Activated CD8-positive, alpha-beta T cell treated with anti-CD3 and anti-CD28 coated beads for 36 hours (primary cell): ENCODE measurements at places on chromosomes 5 and 9. TPM values are rescaled to one million over a fixed set of nuclear protein-coding genes. Genes with fewer than 3 reads are reported as not detected.

DNA sequence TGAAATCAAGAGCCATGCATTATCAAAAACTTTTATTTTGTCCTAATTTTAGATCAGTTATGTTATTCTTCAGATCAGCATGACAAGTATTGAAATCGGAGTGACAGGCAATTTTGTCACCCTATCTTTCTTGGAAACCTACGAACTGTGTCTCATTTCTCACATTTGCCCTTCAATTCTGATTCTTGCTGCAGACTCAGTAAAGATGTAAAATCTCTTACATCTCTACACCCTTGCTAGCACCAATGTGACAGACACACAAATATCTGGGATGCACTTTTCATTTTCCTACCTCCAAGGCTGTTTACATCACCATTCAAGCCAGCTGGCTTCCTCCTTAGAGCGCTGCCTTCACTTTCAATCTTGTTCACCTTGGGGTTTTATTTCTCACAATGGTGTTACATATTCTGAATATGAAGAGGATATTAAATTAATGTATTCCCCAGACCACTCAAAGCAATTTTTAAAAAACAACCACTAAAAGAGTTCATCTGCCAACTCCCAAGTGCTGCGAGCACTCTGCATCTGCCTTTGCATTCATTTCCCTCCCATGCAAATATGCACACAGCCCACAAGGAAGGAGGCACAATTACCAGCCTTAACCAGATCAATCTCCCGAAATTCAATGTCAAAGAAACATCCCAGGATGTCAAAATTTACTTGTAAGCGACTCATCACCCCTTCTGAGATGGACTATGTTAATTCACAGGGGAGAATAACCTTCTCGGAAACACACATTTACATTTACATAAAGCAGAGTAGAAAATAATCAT lies 164.3 kb downstream of the ENC1 start:
- no peak overlapping the region for H3K4me3 ChIP-seq
- H3K27ac ChIP-seq: no peak overlapping the region
- peaks cover 3% of the 10 kb centered on the region for H3K4me1 ChIP-seq
- H3K36me3 ChIP-seq: no peaks in the 10 kb centered on the region

- H3K4me3 ChIP-seq: no peak overlapping the region
- peaks cover 67% of the 10 kb centered on the region for H3K36me3 ChIP-seq
- no peak for DNase-seq
- H3K27me3 ChIP-seq: no peaks in the 10 kb centered on the region
- no peak overlapping the region for H3K27ac ChIP-seq
- H3K4me1 ChIP-seq: peaks cover 57% of the 10 kb centered on the region
These were observed 50.0 kb upstream of the FAM120AOS start for GRCh38 chr9:93503381-93503780.

GRCh38 chr9:130058887-130059286 lies 5.2 kb downstream of the GPR107 start:
- H3K27ac ChIP-seq: no peak overlapping the region
- no peak overlapping the region for H3K4me3 ChIP-seq

DNA sequence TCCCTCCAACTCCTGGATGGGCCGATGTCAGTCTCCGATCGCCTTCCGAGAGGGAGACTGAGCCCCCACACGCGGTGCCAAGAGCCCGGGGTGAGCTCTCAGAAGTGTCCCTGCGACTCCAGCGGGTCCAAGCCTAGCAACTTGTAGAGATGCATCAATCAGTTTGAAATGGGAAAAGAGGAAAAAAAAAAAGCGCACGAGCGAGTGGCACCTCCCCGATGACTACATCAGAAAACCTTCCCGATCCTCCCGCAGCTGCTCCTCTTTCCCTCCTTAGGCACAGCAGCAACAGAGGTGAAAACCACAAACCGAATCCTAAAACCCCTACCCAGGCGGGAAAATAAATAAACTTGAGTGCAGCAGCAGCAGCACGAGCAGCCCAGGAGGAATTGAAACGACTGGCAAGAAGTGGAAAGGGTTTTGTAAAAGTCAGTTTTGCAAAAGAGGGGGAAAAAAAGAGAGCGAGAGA lies 1.0 kb upstream of the EFNA5 start:
- H3K27me3 ChIP-seq: peaks cover 63% of the 10 kb centered on the region
- peaks cover 28% of the 10 kb centered on the region for H3K4me1 ChIP-seq
- no peaks in the 10 kb centered on the region for H3K36me3 ChIP-seq
- peak overlapping the region; percentile 65 for H3K4me3 ChIP-seq
- H3K27ac ChIP-seq: no peak overlapping the region

PCDH12 gene
- 0.31 TPM for total RNA-seq

ARRDC1 gene
- total RNA-seq: 29.0 TPM

C1QTNF2 gene
- not detected for total RNA-seq

DOCK2 gene
- 181 TPM for total RNA-seq
